Cardiac muscle cell (in vitro differentiated cells and primary cell): ENCODE measurements at places on chromosomes 1 and 21. TPM values are rescaled to one million over a fixed set of nuclear protein-coding genes. Genes with fewer than 3 reads are reported as not detected.

Gene RLF
- total RNA-seq = 19.0 and 27.5 TPM in 2 replicates

DNA sequence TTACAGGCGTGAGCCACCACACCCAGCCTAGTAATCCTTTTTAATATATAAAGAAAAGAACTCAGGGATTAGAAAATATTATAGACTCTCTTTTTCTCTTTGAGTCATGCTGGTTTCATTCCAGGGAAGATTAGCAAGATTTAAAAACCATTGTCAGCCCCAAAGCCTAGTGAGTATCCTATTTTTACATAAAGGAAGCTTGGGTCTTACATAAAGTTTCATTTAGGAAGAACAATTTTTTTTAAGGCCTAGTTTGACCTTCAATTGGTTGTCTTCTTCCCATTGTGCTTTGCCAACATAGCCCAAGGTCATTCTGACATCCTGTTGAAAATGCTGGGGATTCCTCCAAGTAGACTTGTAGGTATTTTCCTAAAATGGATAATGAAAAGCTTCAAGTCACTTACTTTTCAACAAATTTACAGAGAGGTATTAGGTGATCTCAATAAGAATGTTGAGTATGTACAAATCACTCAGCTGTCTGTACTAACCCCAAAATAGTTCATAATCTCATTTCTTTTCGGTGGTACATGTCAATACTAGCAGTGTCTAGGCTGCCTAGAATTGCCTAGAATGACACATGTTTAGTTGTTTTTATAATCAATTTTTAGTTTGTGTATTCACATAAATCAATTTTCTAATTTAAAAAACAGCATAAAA is 4.3 kb upstream of the KIF14 start:
- H3K4me1 ChIP-seq = peaks cover 11% of the 10 kb centered on the region
- H3K4me3 ChIP-seq = no peak overlapping the region
- DNase-seq = peak; percentile 16

GRCh38 chr1:160521554-160521953 is 1.5 kb downstream of the SLAMF6 start:
- no peak for DNase-seq
- no peaks in the 10 kb centered on the region for H3K27me3 ChIP-seq
- H3K4me3 ChIP-seq = no peak overlapping the region
- H3K36me3 ChIP-seq = no peaks in the 10 kb centered on the region
- no peaks in the 10 kb centered on the region for H3K4me1 ChIP-seq

DNA sequence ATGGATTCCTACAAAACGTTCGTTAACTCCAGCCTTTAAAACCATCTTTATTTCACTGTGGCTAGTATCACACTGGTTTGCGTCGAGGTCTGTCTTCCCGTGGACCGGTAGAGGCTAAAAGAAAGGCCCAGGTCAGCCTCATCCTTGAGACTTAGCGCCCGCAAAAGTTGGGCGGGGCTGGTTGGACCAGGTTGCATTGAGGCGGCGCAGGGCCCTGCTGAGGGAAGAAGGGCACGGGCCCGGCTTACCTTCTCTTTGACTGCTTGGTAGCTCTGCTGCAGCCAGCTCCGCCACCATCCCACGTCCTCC is 455 bp downstream of the BSDC1 start:
- peaks cover 4% of the 10 kb centered on the region for H3K36me3 ChIP-seq
- H3K4me1 ChIP-seq = peaks cover 7% of the 10 kb centered on the region
- H3K27ac ChIP-seq = peak overlapping the region; percentile 95
- no peak for DNase-seq

Gene CREB3L4
- total RNA-seq = 34.0 and 49.5 TPM in 2 replicates

GRCh38 chr1:207798847-207799246 is 47.0 kb downstream of the CD46 start:
- peaks cover 12% of the 10 kb centered on the region for H3K36me3 ChIP-seq
- H3K27me3 ChIP-seq = no peaks in the 10 kb centered on the region
- H3K4me3 ChIP-seq = no peak overlapping the region
- H3K27ac ChIP-seq = no peak overlapping the region

Gene FRRS1
- 5.5 and 5.6 TPM in 2 replicates for total RNA-seq

GRCh38 chr1:184716158-184716557 is 38.5 kb downstream of the EDEM3 start:
- no peak for DNase-seq
- no peak overlapping the region for H3K27ac ChIP-seq
- H3K4me1 ChIP-seq = no peaks in the 10 kb centered on the region
- no peaks in the 10 kb centered on the region for H3K27me3 ChIP-seq
- H3K36me3 ChIP-seq = peaks cover 89% of the 10 kb centered on the region

Gene CHD1L
- total RNA-seq = 21.0 and 22.4 TPM in 2 replicates

Gene ZZZ3
- 43.5 and 48.6 TPM in 2 replicates for total RNA-seq

- H3K4me1 ChIP-seq = no peaks in the 10 kb centered on the region
- H3K27me3 ChIP-seq = no peaks in the 10 kb centered on the region
- H3K4me3 ChIP-seq = no peak overlapping the region
- no peaks in the 10 kb centered on the region for H3K36me3 ChIP-seq
- H3K27ac ChIP-seq = no peak overlapping the region
These were observed 129.2 kb downstream of the RGS21 start for GRCh38 chr1:192445839-192446489.

Gene SHE
- total RNA-seq = 2.1 and 2.7 TPM in 2 replicates
